K562 (cell line): ENCODE measurements at places on chromosomes 7 and 10. TPM values are rescaled to one million over a fixed set of nuclear protein-coding genes. Genes with fewer than 3 reads are reported as not detected.

DNA sequence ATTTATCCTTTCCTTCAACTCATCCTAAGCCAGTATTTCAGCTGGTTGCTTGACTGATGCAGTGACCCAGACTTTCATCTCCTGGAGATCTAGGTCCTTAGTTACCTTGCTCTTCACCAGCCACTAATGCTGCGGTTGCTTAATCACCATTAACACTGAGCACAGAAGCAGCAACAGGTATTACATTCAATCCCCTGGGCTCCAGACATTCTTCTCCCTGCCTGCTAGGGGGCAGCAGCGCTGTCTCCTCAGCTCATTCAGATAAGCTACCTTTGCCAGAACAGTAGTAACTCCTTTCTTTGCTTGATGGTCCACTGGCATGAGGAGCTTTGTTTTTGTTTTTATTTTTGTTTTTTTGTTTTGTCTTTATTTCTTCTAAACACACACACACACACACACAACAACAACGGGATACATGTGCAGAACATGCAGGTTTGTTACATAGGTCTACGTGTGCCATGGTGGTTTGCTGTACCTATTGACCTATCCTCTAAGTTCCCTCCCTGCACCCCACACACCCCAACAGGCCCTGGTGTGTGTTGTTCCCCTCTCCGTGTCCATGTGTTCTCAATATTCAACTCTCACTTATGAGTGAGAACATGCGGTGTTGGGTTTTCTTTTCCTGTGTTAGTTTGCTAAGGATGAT, 1043.2 kb upstream of the C7orf33 start:
- DNase-seq: no peak

The UFSP1 gene
- 7.8 and 8.5 TPM in 2 replicates for total RNA-seq

- DNase-seq: no peak
These were observed 41.3 kb upstream of the MTURN start for GRCh38 chr7:30093420-30093952.

- DNase-seq: no peak
These were observed 117.9 kb downstream of the NKX6-2 start for GRCh38 chr10:132668048-132668394.

DNA sequence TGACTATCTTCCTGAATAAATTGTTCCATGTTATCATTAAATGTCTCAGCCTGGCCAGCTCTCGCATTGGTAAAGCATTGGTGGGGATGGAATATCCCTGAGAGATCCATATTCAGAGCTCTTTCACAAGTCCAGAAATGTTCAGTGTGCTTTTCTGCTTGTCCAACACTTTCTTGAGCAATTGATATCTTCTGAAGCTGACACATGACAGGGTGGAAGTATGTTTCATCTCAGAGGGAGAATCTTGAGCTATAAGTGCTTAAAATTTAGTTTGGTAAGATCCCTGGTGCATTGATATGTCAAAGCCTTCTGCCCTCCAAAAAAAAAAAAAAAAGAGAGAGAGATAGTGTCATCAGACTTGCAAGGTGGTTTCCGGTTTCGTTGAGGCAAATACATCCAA, 7.4 kb downstream of the IFIT3 start:
- DNase-seq: no peak

DNA sequence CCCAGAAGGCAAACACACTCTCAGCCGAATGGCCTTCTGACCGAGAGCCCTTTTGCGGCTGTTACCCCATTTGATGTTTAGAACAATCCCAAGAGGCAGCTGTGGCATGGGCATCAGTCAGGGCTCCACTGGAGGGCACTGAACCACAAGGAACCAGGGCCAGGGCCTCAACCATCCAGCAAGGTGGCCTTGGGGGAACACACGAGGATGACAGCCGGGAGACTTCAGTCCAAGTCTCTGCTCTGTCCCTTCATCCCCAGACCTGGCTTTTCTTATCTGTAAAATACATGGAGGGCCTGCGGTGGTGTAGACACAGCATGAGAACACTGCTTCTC, 63.6 kb upstream of the INSIG1 start:
- DNase-seq: no peak

DNA sequence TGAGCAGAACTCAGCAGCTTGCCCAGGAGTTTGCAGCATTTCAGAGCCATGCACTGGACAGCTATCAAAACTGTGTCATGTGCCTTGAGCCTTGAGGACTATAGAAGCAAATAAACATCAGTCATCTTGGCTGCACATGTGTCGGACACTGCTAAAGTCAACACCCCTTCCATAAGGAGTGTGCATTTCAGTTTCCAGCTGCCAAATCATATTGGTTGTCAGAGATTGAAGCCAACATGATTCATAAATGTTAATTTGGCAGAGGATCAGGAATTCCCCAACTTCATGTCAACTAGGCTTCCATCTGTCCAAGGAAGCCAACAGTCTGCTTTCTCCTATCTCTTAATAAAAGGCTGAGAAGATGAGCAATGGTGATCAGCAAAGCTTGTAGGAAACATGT, 32.8 kb downstream of the SLC16A12 start:
- no peak for DNase-seq

DNA sequence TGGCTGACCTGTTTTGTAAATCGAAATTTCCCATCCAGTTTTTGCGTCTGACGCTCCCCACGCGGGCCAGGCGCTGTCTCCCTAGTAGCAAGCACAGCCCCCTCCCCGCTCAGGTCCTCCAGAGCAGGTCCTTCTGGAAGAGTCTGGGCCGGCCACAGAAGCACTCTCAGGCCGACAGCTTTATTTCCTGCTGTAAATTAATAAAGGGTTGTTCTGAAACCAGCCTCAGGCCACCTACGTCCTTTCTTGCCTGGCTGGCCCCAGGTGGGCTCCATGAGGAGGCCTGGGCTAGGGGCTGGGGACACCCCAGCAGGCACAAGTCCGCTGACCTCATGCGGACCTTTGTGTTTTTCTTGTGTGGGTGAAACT, 35.2 kb downstream of the CAMK2B start:
- DNase-seq: no peak

- DNase-seq: peak; percentile 97
These were observed at the start of gene CHPF2 for GRCh38 chr7:151232091-151232916. Gene CHPF2 (plus strand): TSS chr7:151232483. CDS start chr7:151234012, 1,529 bp downstream.

- no peak for DNase-seq
These were observed 131.1 kb upstream of the ABCB5 start for GRCh38 chr7:20484356-20484755.

The ANKRD1 gene
- total RNA-seq: not detected in 2 replicates

The VIPR2 gene
- total RNA-seq: 0.04 TPM in 1 of 2 replicates, not detected in the other

The ZCWPW1 gene
- 0.86 and 0.94 TPM in 2 replicates for total RNA-seq

GRCh38 chr10:92688927-92689662, 660 bp upstream of the HHEX start:
- DNase-seq: peak; percentile 71

DNA sequence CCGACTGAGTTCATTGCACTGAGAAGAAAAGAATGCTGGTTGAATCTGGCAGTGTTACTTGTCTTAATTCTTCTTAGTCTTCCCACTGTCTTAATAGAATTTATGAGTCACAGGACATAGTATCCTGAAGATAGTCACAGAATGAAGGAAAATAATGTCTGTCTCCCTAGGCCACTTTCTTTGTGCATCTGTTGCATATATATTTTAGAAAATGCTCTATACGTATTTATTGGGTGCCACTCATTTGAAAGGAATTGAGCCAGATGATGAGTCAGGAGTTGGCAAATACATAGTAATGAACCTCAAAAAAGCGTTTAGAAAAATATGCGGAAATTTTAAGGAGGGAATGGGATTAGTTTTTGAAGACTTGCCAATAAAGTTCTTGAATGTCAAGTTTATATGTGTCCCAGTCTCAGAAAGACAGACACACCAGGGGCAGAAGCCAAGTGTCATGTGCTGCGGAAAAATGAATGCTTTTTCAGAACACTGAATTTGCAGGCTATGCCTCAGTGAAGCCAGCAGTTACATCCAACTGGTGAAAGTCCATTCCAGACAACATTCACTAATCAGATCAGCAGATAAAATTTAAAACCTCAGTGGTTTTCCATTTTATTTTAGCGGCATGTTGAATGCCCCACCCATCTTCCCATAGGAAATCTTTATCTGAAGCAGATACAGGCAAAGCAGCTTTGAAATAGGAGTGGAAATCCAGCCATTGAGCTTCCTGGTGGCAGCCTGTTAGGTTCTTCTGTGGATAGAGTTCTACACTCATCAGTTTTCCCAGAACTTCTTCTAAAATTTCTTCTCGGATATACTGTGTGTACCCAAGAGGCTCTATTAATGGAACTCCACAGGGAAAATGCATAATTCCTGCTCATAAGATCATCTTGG, 308.4 kb downstream of the BICC1 start:
- no peak for DNase-seq

GRCh38 chr10:8873310-8873709, 818.8 kb downstream of the GATA3 start:
- DNase-seq: no peak

The PVRIG gene
- 0.64 TPM in 1 of 2 replicates, not detected in the other for total RNA-seq

The AMPH gene
- not detected in 2 replicates for total RNA-seq

GRCh38 chr7:87876869-87877234, 559 bp downstream of the DBF4 start:
- DNase-seq: peak; percentile 68

GRCh38 chr10:103540722-103541121, 47.2 kb downstream of the NEURL1 start:
- no peak for DNase-seq

DNA sequence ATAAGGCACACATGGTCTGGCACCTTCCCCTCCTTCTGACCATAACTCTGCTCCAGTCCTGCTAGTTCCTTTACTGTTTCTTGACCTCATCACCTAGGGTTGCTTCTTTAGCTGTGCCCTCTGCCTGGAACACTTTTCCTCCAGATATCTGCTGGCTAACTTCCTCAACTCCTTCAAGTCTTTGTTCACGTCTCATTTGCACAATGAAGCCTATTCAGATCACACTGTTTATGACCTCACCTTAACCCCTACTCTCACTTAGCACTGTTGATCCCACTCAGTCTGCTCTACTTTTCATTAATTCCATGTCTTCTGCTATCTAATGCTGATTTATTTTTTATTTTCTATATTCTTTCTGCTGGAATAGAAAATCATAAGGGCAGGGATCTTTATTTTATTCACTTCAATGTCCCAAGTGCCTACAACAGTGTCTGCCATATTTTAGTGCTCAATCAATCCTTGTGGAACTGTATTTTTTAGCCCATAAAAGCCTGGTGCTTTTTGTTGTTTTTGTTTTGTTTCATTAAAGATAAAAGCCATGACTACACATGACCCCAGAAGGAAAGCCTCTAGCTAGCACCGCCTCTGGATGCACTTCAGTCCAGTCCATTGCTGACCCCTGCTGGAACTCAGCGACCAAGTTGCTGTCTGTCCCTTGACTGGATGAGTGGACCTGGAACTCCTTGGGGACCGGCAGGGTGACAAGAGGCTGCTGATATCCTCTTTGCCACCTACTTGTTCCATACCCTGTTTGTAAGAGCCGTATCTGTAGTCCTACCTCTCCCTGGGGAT, 12.3 kb downstream of the KLF14 start:
- peak; percentile 44 for DNase-seq

The SFTPA1 gene
- 3.5 and 5.2 TPM in 2 replicates for total RNA-seq

GRCh38 chr7:155369766-155370165, 72.1 kb downstream of the INSIG1 start:
- no peak for DNase-seq

- peak; percentile 92 for DNase-seq
These were observed 98.5 kb downstream of the ARHGAP22 start for GRCh38 chr10:48506147-48506917.

DNA sequence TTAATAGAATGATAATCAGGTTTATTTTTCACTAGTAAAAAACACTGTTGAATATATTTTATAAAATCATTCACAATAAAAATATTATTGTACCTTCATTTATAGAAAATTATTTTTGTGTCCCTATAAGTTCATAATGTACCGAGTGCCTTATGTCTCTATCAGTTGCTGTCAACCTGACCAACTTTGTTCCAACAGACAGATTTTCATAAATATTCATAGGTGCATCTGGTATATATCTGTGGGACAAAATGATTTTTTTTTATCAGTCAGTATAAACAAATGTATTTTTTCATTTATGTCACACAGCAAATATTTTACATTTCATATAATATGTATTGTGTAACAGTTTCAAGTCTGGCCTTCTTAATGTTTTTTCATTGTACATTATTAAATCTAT, 195.9 kb downstream of the HGF start:
- DNase-seq: no peak

DNA sequence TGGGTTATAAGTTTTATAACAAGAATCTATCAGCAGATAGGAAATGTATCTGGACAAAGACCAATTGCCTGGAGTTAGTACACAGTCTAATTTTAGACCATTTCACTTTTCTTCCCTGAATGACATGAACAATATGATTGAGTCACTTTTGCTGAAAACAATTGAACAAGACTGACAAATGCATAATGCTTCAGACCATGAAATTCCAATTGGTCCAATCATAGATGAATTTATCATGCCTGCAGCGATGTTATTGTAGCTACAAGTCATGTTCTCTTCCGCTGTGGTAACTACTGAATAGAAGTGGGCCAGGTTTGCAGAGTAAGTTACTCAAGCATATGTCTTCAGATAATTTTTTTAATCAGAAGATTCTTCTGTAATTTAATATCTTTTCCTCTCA, 73.4 kb downstream of the VSTM2A start:
- no peak for DNase-seq

GRCh38 chr7:116842371-116842770, 20.0 kb upstream of the CAPZA2 start:
- no peak for DNase-seq

DNA sequence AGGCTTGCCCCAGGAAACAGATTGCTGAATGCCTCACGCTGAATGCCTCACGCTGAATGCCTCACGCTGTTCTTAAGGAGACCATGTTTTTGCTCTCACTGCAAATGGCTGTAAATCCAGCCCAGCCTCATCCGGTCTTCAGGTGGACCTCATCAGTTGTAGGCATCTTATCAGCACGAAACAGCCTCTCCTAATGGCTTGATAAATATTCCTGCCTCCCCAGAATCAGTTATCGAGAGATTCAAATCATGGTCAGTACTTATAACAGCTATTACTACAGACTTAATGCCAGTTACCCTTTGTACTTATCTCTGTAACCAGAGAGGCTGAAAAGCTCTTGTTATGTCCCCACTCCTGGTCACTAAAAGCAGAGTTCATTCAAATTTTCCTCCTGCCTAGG, 290.6 kb downstream of the FZD1 start:
- peak; percentile 67 for DNase-seq

DNA sequence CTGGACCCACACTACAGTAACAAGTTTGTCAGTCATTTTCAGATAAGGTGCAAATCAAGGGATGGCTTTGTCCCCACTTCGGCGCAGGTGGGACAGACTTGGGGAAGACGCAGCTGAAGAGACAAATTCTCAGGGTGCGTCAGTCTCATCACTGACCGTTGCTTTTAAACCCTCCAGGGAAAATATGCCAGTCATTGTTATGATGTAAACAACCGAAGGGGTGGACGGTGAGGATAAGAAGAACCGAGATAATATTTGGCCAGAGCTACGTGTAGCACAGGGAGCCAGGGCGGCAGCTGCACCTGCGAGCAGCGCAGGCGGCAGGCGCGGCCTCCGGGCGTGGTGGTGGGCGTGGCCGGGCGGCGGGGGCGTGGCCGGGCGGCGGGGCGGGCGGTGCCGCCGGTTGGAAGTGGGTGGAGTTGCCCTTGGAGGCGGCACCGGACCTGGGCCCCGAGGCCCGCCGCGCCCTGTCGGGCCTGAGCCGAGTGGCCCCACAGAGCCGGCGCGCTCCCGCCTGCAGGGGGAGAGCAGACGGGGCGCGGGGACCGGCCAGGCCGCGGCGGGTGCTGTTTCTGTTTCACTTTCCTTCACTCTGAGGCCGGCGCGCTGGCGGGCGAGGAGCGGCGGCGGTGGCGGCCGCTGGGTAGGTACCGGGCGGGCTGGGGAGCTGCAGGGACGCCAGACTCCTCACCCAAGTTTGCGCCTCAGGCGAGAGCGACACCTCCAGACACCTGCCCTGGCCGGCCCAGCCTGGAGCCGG, at the start of gene PCGF5:
Gene PCGF5 (plus strand): TSS at position 470 of the 760 bp plus-strand sequence. CDS start 2,209 bp downstream, outside the sequence.
- DNase-seq: peak; percentile 89
